ENCODE measurements at places on chromosomes 16 and 17. TPM values are rescaled to one million over a fixed set of nuclear protein-coding genes. Genes with fewer than 3 reads are reported as not detected.

DNA sequence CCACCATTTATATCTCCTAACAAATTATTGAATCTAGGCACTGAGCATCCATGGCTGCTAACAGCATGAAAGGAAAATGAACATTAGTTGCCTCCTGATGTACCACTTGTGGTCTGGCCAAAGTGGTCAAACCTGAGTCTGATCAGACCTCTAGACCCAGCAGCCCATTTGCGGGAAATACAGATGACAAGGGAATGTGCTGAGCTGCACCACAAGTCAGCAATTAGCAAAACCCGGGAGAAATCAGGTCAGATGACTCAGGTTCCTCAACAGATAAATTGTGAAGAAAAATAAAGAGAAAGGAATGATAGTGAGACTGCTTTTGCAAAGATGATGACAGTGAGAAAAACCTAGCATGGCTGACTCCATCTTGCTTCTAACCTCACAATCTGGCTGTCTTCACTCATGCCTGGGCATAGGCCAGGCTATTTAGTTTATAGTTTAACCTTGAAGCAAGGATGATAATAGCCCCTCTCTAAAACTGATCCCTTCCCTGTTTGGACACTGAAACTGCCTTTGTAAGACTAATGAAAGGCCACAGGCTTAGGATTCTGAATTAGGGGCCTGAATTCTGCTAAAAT is 142.7 kb upstream of the ASIC2 start:
- no peaks in the 10 kb centered on the region for H3K4me1 ChIP-seq
- H3K4me3 ChIP-seq: no peak overlapping the region
- no peak overlapping the region for H3K27ac ChIP-seq
- H3K27me3 ChIP-seq: no peaks in the 10 kb centered on the region
- no peak for DNase-seq

DNA sequence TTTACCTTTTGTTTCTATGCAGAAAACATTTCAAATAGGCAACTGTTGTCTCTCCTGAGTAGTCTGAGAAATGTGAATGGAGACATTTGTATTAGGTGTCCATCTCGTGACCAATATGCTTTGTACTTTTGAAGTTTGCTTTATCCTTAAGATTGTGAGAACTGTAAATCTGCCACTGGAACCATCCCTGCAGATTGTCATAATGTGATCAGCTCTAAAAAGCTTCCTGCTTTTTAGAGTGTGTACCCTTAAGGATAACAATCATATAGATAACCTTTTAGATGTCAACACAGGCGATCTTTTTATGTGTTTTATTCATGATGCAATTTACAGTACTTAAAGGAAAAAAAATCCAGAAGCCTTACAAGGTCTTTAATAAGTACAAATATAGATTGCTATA is 63.5 kb downstream of the PRKCA start:
- H3K27ac ChIP-seq: no peak overlapping the region
- DNase-seq: no peak
- H3K4me1 ChIP-seq: no peaks in the 10 kb centered on the region
- no peak overlapping the region for H3K4me3 ChIP-seq
- no peaks in the 10 kb centered on the region for H3K36me3 ChIP-seq

- H3K36me3 ChIP-seq: no peaks in the 10 kb centered on the region
- no peak for DNase-seq
- H3K27ac ChIP-seq: no peak overlapping the region
- H3K4me3 ChIP-seq: no peak overlapping the region
- no peaks in the 10 kb centered on the region for H3K27me3 ChIP-seq
Observed at GRCh38 chr16:9148374-9149015, 57.1 kb downstream of the HAPSTR1 start.

DNA sequence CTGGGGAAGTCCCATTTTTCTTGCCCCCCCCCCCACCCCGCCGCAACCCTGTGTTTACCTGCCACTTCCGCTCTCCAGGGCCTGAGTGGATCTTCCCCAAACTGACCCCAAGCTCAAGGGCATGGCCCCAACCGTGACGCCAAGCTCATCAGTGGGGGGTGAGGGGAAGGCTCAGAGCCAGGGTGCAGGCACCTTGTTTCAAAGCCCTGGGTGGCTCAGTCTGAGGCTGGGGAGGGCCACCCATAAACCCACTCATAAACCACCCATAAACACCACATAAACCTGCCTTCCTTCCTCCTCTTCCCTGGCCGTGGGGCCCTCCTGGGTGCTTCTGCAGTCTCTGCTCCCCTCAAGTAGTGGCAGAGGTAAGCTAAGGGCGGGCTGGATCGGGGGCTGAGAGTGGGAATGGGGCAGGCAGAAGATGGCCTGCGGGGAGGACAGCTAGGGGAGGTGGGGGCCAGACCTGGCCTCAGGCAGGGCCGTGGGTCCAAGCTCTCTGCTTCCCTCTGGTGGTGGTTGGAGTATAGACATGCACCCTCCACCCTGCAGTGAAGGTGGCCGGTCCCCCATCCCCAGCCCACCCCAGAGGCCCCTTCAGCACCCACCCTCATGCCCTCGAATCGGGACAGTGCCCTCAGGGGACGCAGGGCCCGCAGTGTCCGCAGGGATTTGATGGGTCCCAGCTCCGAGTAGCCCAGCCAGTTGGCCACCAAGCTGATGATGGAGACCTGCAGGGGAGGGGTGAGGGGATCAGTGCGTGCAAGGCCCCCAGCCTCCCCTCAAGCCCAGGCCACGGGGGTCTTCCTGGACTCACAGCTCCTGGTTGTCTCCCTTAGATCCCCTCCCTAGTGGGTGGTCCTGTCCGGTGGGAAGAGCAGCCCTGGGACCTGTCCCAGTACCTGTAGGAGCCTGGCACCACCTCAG is 14.6 kb upstream of the CD79B start:
- no peaks in the 10 kb centered on the region for H3K36me3 ChIP-seq
- DNase-seq: peak; percentile 22
- no peak overlapping the region for H3K27ac ChIP-seq

DNA sequence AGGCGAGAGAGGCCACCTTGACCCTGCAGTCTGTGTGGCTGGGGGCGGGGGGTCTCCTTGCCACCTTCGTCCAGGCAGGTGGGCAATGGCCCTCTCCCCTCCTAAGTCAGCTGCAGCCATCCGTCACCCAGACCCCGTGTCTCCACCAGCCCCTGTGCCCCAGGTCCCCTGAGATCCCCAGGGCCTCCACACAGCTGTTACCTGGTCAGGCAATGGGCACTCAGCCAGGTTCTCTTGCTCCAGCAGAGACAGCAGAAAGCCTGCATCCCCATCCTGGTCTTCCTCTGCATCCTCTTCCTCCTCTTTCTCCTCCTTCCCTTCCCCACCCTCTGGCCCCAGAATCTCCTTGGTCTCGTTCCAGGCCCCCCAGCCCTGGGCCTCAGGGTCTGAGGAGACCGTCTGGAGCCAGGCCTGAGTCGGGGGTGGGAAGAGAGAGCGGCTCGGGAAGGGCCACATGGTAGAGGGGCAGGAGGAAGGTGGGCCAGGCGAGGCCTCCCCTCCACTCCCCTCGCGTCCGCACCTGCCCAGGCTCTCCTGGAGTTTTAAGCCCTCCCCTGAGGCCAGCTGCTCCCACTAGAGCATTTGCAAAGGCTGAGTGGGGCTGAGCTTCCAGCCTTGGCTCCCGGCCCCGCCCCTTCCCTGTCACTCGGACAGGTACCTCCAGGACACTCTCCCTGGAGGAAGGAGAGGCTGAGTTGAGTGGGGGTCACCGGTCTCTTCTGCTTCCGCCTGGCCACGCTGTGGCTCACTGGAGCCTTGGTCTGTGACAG is at the start of gene PABPN1L:
Gene PABPN1L, minus strand, starts transcription at position 510 of the 770 bp plus-strand sequence. Its CDS starts 54 bp downstream, at position 456.
- no peaks in the 10 kb centered on the region for H3K27me3 ChIP-seq
- DNase-seq: no peak
- no peaks in the 10 kb centered on the region for H3K36me3 ChIP-seq
- H3K27ac ChIP-seq: no peak within 1 kb of the TSS
- no peaks in the 10 kb centered on the region for H3K4me1 ChIP-seq
- no peak within 1 kb of the TSS for H3K4me3 ChIP-seq

GRCh38 chr17:5304636-5305035 is 22.6 kb downstream of the RABEP1 start:
- no peak overlapping the region for H3K4me3 ChIP-seq
- no peaks in the 10 kb centered on the region for H3K27me3 ChIP-seq
- no peak for DNase-seq
- peaks cover 18% of the 10 kb centered on the region for H3K4me1 ChIP-seq
- peaks cover 2% of the 10 kb centered on the region for H3K36me3 ChIP-seq

- no peaks in the 10 kb centered on the region for H3K27me3 ChIP-seq
- H3K4me1 ChIP-seq: peaks cover 10% of the 10 kb centered on the region
Observed at GRCh38 chr17:45274033-45274432, 12.1 kb upstream of the SPATA32 start.

- H3K27ac ChIP-seq: no peak overlapping the region
- H3K4me3 ChIP-seq: no peak overlapping the region
- no peaks in the 10 kb centered on the region for H3K36me3 ChIP-seq
- H3K27me3 ChIP-seq: no peaks in the 10 kb centered on the region
- no peaks in the 10 kb centered on the region for H3K4me1 ChIP-seq
Observed at GRCh38 chr17:8312726-8313600, 2.9 kb downstream of the ARHGEF15 start.

DNA sequence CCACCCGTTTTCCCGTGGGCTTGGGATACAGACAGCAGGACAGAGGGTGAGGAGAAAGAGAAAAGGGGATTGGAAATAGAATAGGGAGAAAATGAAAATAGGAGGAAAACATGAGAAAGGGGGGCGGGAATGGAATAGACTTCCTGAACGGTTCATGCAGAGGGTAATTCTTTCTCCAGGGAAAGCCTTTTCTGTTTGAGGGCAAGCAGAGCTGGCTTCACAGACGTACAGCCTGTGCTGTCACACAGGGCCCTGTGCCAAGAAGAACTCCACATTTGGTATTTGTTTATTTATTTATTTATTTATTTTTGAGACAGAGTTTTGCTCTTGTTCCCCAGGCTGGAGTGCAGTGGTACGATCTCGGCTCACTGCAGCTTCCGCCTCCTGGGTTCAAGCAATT is 12.0 kb downstream of the MILR1 start:
- no peak for DNase-seq
- H3K4me1 ChIP-seq: peaks cover 7% of the 10 kb centered on the region
- H3K27me3 ChIP-seq: no peaks in the 10 kb centered on the region
- H3K4me3 ChIP-seq: no peak overlapping the region
- H3K36me3 ChIP-seq: no peaks in the 10 kb centered on the region

DNA sequence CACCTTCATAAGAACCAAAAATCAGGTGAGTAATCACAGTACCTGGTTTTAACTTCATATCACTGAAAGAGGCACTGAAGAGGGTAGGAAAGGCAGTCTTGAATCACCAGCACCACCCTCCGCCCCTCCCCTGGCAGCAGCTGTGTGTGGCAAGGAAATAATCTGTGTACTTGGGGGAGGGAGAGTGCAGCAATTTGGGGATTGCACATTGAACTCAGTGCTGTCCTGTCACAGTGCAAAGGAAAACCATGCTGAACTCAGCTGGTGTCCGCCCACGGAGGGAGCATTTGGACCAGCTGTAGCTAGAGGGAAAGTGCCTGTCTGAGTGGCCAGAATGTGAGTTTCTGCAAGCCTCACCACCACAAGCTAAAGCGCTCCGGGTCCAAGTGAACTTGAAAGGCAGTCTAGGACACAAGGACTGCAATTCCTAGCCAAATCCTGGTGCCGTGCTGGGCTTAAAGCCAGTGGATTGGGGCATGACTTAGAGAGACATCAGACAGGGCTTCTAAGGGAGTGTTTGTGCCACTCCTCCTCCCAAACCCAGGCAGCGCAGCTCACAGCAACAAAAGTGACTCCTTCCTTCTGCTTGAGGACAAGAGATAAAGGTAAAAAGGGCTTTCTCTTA is 39.7 kb upstream of the ALDH3A1 start:
- H3K4me1 ChIP-seq: no peaks in the 10 kb centered on the region
- H3K27me3 ChIP-seq: no peaks in the 10 kb centered on the region
- H3K27ac ChIP-seq: no peak overlapping the region

DNA sequence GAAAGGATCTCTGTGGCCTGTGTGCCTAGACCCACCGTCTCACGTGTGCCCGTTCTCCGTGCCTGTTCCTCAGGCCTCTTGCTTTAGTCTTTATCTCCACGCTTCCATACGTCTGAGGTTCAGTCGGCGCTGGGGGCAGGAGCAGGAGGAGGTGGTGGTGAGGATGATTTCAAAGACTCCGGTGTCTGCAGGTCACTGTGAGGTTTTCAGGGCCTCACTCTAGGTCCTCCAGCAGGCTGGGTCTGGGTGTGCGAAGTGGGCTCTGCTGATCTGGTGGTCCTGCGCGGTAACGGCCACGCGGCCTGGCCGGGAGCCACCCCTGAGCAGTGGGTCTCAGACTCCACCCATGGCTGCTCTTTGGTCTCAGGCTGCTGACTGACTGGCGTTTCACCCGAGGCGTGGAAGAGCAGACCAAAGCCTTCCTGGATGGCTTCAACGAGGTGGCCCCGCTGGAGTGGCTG is 14.4 kb upstream of the CLEC18A start:
- H3K4me1 ChIP-seq: no peaks in the 10 kb centered on the region
- no peak overlapping the region for H3K4me3 ChIP-seq

GRCh38 chr17:47846716-47847340 is 4.1 kb downstream of the SP6 start:
- no peak overlapping the region for H3K4me3 ChIP-seq
- no peak for DNase-seq
- H3K27me3 ChIP-seq: no peaks in the 10 kb centered on the region
- no peaks in the 10 kb centered on the region for H3K36me3 ChIP-seq
- no peak overlapping the region for H3K27ac ChIP-seq
- H3K4me1 ChIP-seq: peaks cover 56% of the 10 kb centered on the region

GRCh38 chr16:70700101-70701020 is 14.5 kb upstream of the MTSS2 start:
- no peaks in the 10 kb centered on the region for H3K36me3 ChIP-seq
- H3K4me1 ChIP-seq: peaks cover 45% of the 10 kb centered on the region
- no peaks in the 10 kb centered on the region for H3K27me3 ChIP-seq
- H3K27ac ChIP-seq: no peak overlapping the region
- H3K4me3 ChIP-seq: no peak overlapping the region
- no peak for DNase-seq

DNA sequence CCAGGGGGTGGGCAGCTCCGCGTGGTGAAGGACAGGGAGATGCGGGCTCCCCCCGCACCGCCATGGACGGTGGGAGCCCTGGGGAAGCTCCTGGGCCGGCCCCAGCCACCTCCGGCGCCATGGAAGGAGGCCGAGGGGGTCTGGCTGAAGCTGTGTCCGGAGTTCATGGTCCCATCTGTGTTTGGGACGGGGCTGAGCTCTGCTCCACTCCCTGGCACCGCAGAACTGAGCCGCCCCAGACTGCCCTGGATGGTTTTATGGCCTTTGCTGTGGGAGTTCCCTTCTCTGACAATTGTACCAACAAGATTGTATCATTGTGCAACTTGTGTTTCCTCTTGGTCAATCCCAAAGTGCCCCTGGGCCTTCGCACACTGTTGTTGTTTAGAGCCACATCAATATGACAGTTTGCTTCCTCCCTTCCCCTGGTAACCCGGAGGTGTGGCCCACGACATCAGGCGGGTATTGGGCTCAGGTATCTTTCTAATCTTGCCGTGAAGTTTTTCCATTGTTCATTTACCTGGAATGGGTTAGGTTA is 942 bp downstream of the KRT23 start:
- no peaks in the 10 kb centered on the region for H3K27me3 ChIP-seq
- no peak overlapping the region for H3K4me3 ChIP-seq
- no peaks in the 10 kb centered on the region for H3K36me3 ChIP-seq
- H3K27ac ChIP-seq: peak overlapping the region; percentile 90

COPZ2 gene
- total RNA-seq: not detected

XYLT2 gene
- 37.5 TPM for total RNA-seq

SDR42E2 gene
- 0.27 TPM for total RNA-seq

C16orf92 gene
- total RNA-seq: not detected

ACE gene
- total RNA-seq: 7.7 TPM
